ENCODE measurements at places on chromosomes 3 and 15. TPM values are rescaled to one million over a fixed set of nuclear protein-coding genes. Genes with fewer than 3 reads are reported as not detected.

Gene BMF
- total RNA-seq, result 10.8 TPM

Gene APOD
- 11.7 TPM for total RNA-seq

Gene ANKRD63
- total RNA-seq, result not detected

Gene CYP8B1
- not detected for total RNA-seq

Gene GXYLT2
- total RNA-seq, result 71.5 TPM

Gene AGBL1
- total RNA-seq, result 1.5 TPM

Gene ADGRG7
- 0.11 TPM for total RNA-seq

Gene NRROS
- 4.1 TPM for total RNA-seq

Gene CPNE9
- not detected for total RNA-seq

Gene ZFAND6
- 164 TPM for total RNA-seq

Gene NR2E3
- total RNA-seq, result 2.3 TPM

Gene PARP6
- 33.7 TPM for total RNA-seq

Gene TNFAIP8L3
- total RNA-seq, result 9.7 TPM

Gene CHRM5
- total RNA-seq, result 0.48 TPM

GRCh38 chr3:30508339-30508738 lies 98.1 kb upstream of the TGFBR2 start:
- no peak for DNase-seq

DNA sequence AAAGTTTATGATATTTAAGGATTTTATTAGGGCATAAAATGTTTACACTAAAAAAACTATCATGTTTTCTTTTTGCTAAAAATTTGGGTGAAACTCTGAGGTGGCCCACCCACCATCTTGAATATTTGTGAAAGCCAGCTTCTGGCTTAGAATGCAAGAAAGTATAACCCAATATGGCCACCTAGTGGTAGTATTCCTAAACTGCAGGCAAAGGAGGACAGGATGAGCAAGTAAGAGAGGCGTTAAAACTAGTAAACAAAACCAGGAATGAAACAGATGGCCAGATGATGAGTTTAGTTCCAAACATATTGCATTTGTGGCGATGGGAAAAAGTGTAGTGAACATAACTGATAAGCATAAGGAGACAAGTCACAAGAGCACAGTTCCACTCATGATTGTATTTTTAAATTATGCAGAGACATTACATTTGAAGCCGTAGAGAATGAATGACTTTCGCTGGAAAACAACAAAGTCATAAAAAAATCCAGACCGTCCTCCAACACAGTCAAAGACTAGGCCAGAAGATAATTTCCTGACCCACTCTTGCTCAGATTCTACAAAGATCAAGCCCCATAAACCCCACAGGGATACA lies 103.3 kb upstream of the PRTG start:
- DNase-seq, result peak; percentile 37

- DNase-seq, result no peak
Measured at GRCh38 chr15:83435202-83435601, 11.9 kb upstream of the SH3GL3 start.

- no peak for DNase-seq
Measured at GRCh38 chr3:38600551-38600950, 48.9 kb downstream of the SCN5A start.

- DNase-seq, result no peak
Measured at GRCh38 chr3:182244222-182244971, 532.7 kb downstream of the SOX2 start.

GRCh38 chr3:99907959-99908544 lies 90.4 kb downstream of the CMSS1 start:
- DNase-seq, result no peak

DNA sequence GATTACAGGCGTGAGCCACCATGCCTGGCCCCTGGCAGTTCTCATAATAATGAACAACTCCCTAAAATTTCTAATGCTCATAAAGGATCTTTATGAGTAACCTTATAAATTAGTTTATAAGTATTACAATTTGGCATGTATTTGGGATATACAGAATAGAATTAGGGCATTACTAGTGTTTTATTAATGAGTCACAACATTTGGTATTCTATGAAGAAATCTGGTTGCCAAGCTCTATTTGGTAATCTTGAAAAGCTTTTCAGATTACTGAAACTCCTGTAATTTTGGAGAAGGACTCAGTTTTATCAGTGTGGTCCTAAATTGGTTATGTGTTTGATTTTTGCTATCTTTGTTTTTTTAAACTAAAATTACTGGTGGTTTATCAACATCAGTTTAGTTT lies 45.8 kb downstream of the TM6SF1 start:
- no peak for DNase-seq

DNA sequence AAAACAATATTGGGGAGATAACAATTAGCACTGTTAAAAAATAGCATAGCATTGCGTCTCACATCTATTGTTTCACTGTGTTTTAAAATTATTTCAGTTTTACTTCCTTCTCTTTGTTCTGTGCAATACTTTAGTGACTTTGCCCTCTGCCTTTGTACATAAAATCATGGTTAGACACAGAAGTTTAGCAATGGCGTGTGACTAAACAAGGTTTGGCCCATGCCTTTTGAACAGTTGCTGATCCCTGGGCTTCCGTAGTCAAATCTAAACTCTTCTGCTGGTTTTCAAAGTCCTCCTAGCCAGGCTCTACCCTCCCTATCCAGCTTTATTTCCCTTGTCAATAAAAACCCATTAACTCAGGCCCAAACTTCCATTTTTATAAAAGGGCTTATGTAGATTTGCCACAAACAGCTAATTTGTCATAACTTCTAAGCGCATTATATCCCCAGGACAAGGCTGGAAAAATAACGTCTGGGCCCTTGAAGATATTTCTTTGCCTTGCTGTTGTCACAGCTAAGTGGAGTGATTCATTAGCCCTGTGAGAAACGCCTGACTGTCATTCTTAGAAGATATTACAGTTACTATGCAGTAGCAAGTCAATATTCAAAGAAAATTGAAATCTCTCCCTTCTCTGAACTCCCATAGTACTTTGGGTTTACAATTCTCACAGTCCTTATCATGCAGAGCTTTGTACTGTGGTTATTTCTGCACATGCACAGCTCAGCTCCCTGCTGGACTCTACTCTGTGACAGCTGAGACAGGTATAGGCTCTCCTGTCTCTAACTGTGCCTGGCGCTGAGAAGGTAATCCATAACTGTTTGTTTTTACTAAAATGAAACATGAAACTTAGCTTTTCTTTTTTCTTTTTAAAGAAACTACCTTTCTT lies 123.4 kb upstream of the SLC24A5 start:
- no peak for DNase-seq

GRCh38 chr3:140089403-140090072 lies 154.6 kb downstream of the CLSTN2 start:
- DNase-seq, result no peak

DNA sequence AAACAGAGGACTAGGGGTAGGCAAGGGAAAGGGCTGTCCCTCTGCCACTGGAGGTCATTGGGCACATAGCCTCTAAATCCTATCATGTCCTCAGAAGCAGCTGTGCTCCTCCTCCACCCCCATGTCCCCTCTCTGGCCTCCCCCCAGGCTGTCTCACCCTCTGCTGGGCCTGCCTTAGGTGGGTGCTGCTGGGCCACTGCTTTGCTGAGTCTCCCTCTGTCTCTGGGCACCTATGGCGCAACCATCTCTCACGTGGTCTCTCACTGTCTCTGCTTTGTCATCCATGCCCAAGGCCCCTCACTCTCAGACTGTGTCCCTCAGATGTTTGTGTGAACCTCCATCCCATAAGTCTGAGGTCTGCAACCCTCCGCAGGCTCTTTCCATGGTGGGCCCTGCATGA lies 35.0 kb upstream of the IQCF6 start:
- no peak for DNase-seq

DNA sequence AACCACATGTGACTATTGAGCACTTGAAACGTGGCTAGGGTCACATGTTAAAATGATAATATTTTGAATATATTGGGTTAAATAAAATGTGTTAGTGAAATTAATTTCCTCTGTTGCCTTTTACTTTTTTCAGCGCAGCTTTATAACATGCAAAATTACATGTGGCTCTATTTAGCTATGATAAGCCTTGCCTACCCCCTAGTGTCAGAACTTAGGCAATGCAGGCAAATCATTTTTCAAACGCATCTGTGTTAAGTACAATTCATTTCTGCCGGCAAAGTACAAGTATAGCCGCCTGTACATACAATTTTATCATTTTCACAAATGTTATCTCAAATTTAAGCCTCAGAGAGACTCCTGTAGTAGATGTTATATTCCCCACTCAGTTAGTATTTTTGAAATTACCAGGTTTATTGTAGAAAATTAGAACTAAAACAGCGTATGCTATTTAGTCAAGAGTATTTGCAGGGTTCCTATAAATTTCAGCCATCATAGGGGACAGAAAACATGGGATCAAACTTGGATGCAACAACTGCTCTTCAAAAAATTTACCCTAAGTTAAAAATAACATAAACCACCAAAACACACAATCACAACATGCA lies 56.1 kb downstream of the TAFA4 start:
- peak; percentile 21 for DNase-seq

DNA sequence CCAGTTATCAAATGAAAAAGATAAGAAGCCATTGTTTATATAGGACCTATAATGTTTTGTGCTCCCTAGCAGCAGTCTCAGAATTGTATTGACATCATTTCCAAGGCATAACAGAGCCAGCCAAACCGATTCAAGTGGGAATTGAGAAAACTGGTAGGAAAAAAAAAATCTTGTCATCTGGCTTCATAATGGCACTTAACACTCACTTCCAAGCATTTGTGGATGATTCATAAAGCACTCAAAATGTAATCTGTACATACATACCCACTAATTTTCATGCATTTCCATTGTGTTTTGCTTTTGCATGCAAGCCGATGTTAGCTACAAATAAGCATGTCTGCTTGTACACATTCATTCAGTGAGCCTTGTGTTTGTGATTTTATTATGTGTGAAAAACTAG lies 18.6 kb upstream of the TRPC1 start:
- DNase-seq, result no peak

DNA sequence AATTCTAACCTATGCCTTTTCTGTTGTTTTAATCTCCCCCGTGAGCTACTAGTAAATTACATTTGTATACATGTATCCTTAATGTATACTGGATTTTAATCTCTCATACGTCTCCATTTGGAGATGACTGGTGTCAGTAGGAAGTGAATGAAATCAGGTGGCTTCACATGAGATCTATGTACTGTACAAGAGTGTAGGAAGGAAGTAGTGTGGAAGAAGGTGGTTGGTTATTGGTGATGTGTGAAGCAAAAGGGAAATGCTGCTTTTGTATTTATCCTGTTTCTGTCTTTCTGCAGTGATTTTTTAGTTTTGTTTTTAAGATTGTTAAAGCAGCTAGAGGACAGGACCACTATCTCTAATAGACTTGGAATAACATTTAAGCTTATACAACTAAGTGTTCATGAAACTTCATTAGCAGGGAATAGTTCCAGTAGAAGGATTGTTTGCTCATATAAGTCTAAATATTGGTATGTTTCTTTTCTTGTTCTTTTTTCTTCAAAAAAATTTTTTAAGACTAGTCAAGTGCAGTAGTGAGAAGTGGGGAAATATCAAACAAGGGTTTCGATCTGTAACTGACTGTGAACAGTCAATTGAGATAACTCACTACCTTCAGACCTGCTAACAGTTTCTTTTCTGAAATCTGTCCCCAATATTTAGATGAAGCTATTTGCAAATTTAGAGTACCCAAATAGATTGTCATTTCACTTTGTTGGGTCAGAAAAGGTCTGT lies 15.3 kb downstream of the SNX1 start:
- DNase-seq, result no peak

DNA sequence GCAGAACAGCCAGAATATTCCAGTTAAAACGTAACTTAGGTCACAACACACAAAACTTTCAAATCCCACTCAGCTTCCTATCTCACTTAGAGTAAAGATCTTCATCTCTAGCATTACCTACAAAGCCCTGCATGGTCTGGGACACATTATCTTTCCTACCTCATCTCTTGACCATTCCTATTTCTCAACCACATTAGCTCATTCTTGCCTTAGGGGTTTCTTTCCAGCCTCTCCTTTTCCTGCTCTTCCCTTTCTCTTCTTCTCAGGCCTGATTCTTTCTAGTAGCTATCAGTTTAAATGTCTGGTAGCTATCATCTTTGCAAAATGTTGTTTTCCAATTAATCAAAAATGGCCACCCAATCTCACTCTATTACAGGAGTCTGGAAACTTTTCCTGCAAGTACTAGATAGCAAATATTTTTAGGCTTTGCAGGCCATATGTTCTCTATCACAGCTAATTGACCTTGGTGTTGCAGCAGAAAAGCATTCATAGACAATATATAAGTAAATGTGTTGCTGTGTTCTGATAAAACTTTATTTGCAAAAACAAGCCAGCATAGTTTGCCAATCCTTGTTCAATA lies 15.1 kb upstream of the CBLB start:
- DNase-seq, result no peak

DNA sequence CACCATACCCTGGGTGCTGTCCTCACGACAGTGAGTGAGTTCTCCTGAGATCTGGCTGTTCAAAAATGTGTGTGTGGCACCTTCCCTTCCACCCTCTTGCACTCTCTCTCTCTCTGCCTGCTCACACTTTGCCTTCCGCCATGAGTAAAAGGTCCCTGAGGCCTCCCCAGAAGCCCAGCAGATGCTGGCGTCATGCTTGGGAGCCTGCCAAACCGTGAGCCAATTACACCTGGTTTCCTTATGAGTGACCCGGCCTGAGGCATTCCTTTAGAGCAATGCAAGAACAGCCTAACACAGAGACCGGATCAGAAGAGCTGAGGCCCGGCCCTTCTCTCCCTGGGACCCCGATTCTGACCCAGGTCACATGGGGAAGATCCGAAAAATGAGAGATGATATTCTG lies 15.4 kb downstream of the TMEM44 start:
- no peak for DNase-seq

DNA sequence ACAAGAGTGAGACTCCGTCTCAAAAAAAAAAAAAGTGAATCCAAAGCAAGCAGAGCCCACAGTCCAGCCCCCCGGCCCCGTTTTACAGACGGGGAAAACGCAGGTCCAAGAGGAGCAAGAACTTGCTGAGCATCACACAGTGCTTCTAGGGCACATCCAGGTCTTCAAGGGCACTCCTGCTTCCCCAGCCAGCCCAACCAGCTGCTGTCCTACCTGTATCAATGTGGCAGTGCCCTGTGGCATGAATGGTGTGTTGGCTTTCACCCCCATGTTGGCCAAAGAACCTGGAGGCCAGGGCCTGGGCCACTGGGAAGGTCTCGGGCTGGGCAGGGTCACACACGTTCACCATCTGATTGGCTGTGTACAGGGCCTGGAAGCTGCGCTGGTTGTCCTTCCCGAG lies 4.6 kb downstream of the MAN2C1 start:
- no peak for DNase-seq

- no peak for DNase-seq
Measured at GRCh38 chr15:33754242-33754641, 214.1 kb upstream of the CHRM5 start.

- no peak for DNase-seq
Measured at GRCh38 chr3:157669416-157669815, 166.2 kb upstream of the VEPH1 start.

DNA sequence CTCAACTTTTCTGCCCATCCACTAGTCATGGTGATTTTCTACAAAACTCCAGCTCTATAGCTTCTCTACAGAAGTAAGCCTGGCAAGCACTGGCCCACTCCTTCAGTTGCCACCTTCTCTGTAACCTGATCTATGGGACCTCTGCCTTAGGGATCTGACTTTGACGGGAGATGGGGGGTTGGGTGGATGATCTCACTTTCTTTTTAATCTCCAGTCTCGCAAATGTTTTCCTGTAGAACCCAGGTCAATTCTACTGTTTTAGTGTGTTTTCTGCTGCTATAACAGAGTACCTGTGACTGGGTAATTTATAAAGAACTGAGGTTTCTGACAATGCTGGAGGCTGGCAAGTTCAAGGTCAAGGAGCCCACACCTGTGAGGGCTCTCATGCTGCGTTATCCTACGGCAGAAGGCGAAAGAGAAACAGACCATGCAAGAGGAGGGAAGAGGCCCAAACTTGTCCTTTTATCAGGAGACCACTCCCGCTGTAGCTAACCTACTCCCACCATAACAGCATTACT lies 189.9 kb upstream of the THRB start:
- DNase-seq, result no peak

All from urinary bladder (tissue), 4 donors.